Left ventricle myocardium superior (tissue), 1 donor: ENCODE measurements at places on chromosomes 5 and 9.
A peak's percentile ranks its signal among the peaks of the same experiment; 100 is the strongest.

DNA sequence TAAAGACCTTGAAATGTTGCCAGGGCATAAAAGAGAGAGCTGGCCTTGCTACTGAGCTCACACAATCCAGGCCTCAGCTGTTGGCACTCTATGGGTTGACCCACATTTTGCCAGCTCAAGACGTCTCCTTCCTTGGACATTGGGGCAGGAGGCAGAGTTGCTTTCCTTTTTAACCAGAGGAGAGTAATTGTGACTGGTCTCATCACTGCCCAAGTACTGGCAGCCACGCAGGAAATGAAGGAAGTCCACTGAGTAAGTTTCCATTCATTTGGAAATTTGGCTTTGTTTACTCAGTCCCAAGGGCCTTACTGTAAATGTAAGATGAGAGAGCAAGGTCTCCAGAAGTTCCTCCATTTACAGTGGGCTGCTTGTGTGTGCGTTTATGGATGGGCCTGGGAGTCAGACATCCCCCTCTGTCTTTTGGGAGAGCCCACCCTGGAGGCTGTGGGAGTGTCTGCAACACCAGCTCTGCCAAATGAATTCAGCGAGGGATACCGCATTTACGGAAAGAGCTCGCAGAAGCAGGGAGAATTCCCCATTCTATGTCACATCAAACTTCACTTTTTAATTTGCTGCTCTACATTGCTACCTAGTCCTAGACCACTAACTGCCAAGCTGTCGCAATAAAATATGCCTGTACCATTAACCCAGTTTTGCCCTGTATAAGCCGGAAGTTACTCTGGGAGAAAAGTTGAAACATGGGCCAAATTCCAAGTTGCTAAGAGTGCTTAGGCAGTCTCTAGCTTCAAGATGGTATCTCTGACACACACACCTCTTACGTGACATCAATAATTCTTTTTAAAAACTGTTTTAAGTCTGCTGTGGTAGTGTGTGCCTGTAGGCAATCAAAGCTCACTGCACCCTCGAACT lies 24.5 kb upstream of the PDZD2 start:
- no peak for DNase-seq

- DNase-seq = no peak
Measured at GRCh38 chr9:72486594-72486955, 34.8 kb upstream of the TMC1 start.

DNA sequence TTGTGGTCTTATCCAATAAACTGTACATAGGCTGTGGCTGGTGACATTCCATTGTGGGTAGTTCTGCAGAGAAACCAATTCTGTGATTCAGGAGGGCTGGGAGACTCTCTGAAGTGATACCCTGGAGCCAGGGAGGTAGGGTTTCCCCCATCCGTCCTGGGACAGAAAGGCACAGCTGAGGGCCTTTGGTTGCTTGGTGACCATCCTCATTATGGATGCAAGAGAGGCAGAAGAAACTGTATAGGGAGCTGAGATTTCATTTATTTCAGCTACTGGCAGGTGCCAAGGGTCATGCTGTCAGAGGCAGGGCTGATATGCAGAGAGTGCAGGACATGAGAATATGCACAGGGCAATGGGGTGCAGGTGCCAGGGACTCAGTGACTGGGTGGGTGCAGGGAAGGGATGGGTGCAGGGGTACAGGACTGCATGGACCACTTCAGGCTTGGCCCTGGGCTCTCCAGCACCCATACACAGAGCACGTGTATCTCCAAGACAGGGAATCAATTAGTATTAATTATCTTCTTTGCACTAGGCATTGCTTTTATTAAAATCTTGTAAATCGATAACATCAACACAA lies 236.5 kb downstream of the ICE1 start:
- no peak for DNase-seq

DNA sequence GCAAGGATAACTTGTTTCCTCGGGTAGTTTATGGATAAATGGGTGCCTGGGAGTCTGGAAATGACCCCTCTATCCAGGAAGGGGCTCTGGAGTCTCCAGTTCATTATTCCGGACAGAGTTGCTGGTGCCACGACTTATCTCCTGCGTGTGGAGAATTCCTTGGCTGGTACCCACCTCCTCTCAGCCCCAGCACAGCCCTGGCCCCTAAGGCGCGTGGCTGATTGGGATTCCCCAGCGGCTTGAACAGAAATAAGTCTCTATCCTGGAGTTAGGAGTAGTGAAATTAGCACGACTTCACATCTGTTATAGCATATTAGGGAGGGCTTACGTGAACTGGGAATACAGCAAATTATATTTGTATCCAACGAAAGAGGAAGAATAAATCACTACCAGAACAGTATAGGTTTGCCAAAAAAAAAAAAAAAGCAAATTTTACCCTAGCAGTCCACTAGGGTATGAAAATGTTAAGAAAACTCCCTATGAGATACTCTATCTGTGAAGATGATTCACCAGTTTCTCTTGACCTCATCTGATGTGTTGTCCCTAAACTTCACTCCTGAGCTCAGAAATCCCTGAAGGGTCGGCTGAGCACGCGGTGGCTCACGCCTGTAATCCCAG lies 172.5 kb upstream of the OTULINL start:
- peak; percentile 48 for DNase-seq

GRCh38 chr5:123700624-123701287 lies 188.8 kb downstream of the CSNK1G3 start:
- no peak for DNase-seq
